Posterior cingulate gyrus (tissue), 11 donors: ENCODE measurements at places on chromosomes 5 and 9.

- no peak for DNase-seq
Measured at GRCh38 chr5:157050050-157050449, 8.9 kb downstream of the HAVCR1 start.

DNA sequence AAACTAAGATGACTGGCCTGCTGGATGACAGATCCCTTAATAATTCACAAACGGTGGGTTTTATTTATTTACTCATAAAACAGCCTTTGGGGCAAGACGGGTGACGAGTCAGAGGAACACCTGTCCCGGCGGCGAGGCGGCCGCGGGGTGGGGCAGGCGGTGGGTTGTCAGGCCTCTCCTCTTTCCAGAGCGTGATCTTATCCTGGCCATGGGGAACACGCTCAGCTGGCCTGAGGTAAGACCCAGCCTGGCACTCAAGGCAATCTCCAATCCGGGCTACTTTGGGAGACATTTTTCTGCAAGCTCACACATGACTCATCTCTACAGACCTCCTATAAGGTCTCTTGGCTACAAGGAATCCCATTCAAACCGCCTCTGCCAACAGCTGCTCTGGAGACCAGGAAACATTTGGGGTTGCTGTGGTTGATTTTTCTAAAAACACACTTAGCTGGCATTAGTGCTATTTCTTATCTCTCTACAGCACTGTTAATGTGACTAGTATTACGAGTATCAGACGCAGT, 6.3 kb downstream of the RAPGEF1 start:
- DNase-seq, result no peak

DNA sequence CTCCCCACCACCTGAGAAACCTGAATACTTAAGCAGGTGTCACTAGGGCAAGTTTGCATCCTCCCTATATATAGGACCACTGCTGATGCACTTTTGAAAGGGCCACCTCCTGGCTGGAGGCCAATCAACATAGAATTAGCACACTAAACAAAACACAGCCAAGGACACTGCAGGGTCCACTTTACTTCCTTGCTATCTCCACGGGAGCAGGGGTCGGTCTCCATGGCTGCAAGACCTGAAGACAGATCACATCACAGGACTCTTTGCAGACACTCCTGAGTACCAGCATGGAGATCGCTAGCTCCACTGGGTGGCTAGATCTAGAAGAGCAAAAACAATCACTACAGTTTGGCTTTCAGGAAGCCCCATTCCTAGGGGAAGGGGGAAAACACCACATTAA, 72.3 kb downstream of the C9orf153 start:
- no peak for DNase-seq

GRCh38 chr9:135613946-135614805, 25.2 kb downstream of the GLT6D1 start:
- DNase-seq, result no peak

GRCh38 chr5:140563596-140563995, 802 bp downstream of the APBB3 start:
- DNase-seq, result no peak

DNA sequence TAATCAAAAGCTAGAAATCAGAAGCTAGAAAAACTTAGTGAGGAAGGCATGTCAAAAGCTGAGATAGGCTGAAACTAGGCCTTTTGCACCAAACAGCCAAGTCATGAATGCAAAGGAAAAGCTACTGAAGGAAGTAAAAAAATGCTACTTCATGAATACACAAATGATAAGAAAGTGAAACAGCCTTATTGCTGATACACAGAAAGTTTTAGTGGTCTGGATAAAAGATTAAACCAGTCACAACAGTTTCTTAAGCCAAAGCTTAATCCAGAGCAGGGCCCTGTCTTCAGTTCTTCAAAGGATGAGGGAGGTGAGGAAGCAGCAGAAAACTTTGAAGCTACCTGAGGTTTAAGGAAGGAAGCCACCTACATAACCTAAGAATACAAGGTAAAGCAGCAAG, 102.5 kb upstream of the SH3GL2 start:
- DNase-seq, result no peak

DNA sequence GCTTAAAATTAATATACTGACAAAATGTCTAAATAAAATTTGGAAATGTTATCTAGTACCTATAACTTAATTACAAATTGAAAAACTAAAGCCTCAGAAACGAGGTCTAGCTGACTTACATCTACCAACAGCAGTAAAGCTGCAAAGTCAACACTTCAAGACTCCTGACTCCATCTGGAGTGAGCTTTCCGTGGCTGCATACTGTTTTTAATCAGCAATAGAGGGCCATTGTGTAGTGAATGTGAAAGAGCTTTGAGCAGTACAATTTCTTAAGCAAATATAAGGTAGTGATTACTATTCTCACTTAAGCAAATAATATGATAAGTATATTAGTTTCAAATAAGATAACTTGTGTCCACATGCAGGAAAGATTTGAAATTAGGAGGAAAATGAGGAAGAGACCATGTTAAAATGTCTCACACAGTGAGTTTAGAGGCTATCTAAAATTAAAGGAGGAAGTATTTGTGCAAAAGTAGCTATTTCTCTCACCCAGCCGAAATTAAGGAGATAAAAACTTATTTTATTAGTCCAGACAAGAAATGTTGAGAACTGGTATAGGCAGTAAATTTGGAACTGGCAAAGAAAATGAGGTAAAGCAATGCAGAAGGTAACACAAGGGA, 6.4 kb downstream of the SPINK6 start:
- DNase-seq, result no peak

- DNase-seq, result no peak
Measured at GRCh38 chr5:107668154-107669095, 2.3 kb downstream of the EFNA5 start.

GRCh38 chr5:157978061-157978460, 119.1 kb upstream of the CLINT1 start:
- no peak for DNase-seq

DNA sequence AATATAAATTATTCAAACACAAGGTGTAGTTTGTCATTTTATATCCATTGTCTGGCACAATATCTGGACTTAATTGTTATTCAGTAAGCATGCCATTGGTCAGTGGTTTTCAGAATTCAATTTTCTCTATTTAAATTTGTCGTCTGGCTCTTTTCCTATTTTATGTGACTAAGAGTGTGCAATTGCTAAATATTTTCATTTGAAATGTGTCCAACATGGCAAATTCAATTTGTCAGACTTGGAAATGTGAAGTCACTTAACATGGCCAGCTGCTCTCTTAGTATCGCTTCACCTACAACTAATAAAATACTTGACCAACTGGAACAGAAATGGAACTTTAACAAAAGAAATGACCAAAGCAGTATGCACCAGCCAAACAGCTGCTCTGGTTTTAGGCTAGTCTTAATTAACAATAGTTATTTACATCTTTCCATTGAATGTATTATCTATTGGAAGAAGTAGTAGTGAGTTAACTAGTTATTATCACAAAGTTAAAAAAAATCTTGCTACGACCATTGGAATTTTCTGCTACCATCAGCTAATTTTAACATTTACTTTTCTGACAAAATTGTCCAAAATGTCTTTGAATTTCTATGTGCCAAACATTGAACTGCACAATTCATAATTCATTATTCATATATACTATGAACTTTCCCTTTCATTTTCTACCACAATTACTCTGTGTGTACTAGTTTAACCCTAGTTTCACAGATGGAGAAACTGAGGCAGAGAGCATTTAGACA, 720.7 kb upstream of the FAM174A start:
- DNase-seq, result no peak

DNA sequence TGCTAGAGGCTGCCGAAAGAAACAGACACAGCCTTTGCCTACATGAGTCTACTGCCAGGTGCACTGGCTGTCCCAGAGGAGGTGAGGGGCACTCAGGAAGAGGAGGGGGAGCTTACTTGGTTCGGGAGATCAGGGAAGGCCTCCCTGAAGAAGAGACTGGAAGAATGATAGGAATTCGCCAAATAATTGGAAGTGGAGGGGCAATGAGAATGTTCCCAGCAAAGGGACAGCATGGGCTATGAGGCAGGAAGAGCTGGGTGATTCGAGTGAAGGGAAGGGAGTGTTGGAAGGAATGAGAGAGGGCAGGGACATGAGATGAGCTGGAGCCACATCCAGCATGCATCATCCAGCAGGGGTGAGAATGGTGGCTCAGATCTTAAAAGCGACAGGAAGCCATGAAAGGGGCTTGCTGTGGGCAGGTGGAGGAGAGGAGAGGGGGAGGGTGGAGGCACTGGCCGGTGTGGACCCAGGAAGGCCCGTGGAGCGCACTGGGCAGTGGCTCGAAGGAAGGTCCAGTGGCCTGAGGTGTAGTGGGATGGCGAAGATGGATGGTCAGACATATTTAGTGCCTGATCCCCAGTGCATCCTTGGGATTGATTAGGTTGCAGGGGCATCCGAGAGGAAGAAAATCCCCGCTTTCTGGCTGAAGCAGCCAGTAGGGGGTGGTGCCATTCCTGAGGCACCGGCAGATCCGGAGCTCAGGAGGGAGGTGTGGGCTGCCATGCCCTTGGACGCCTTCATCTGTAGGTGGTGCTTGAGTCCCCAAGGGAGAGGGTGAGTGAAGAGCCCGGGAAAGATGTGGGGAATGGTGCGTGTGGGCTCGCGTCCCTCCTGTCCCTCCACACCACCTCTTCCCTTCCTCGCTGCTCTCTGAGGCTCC, 53.5 kb upstream of the GARNL3 start:
- no peak for DNase-seq

DNA sequence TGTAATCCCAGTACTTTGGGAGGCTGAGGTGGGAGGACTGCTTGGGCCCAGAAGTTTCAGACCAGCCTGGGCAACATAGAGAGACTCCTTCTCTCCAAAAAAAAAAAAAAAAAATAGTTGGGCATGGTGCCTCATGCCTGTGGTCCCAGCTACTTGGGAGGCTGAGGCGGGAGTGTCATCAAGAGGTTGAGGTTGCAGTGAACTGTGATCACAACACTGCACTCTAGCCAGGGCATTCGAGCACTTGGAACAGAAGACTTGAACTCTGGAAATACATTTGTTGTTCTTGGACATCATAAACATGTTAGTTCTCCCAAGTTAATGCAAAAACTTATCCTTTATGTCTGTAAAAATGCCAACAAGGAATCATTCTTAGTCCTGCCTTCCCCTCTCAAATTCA, 29.6 kb downstream of the EHMT1 start:
- DNase-seq, result peak; percentile 15

DNA sequence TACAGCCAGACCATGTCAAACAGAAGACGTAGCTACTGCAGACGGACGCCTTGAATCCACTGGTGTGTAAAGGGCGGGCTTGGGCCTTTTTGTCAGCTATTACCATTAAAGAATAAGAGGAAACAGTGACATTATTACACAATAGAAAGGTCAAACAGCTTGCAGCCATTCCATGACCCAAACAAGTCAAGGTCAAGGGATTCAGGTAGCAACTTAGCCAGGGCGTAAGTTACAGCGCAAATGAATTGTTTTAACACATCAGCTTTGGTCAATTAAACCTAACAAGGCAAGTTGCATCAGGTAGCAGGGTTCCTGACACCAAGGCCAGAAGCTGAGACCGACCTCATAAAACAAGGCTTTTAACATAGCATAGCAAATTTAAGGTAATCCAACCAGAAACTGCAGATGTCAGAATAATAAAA, 15.3 kb downstream of the NFIB start:
- no peak for DNase-seq

DNA sequence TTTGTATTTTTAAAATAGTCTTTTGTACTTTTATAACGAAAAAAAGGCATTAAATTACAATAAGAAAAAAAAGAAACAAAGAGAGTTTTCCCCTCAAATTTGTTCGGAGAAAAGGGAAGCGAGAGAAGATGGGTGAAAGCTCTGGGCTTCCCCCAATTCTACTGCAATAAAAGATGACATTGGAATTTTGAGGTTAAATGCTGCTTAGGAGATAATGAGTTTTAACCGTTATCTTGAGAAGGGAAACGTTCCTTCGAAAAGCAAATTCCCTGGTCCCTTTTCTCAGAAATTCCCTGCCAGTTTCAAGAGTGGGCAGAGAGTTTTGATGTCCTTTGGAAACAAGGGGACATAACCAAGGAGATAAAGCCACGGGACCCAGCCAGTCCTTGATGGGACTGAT, 18.4 kb upstream of the ERGIC1 start:
- no peak for DNase-seq

GRCh38 chr5:56346741-56347535, 113.8 kb upstream of the ANKRD55 start:
- DNase-seq, result no peak

GRCh38 chr9:128115187-128116103, 12.1 kb downstream of the PTGES2 start:
- DNase-seq, result peak; percentile 40

DNA sequence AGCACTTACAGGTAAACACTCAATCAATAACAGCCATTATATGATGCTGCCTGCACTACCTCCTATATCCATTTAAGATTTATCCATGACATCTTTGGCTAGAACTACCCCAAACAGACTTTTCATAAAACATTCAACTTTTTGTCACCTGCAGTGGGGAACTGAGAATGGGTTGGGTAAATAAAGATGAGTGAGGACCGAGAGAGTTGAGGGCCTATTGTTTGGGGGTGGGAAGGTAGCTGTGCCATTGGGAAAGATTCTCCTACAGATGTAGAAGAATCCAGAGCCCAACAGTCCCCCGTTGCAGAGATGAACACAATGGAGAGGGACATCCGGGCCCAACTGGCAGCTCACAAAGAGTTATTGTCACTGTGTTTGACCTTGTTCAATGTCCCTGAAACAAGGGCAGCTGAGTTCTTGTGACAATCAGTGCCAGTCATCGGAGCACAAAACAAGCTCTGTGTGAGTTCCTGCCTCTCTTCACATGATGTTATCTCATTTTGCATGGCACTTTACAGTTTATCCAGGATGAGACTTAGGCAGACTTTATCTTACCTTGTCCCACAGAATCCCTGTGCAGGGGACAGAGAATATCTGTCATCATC, 11.5 kb upstream of the SLC31A2 start:
- peak; percentile 78 for DNase-seq

GRCh38 chr5:139076111-139076510, 122.1 kb downstream of the SIL1 start:
- no peak for DNase-seq

DNA sequence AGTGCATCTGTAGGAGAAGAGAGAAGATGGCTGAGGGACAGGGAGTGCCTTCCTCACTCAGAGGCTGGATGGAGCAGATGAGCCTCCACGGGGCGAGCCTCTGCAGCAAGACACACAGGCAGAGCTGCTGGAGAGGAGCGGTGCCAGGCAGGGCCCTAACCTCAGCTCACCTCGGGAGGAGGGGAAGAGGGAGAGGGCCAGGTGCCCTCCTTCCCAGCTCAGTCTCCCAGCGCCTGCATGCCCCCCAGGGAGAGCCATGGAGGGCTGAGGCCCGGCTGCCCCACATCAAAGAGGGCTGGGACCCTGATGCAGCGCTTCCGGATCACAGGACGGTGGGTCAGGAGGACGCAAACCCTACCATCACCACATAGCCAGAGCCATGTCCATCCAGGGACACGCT, 13.6 kb upstream of the SPATA31E1 start:
- DNase-seq, result no peak

DNA sequence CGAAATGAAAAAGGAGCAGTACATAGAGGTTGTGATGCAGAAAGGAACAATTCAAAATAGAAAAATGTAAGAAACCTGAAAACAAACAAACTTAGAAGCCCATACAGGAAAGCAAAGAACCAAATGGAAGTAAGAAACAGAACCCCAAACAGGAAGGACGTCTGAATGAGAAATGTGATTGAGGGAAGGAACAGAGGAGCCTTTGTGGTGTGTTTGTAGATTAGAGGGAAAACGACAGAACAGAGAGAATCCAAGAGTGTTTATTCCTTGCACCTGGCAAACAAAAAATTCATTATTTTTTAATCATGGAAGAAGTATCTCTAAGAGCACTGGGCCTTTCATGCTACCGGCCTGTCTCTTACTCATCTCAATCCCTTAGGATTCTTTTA, 67.8 kb upstream of the ZSWIM6 start:
- no peak for DNase-seq

- DNase-seq, result no peak
Measured at GRCh38 chr5:59360130-59360555, 533.4 kb downstream of the PDE4D start.
